Stimulated activated memory B cell treated with anti-CD40 and anti-IgM and Interleukin-4, amounts not matched to agents 10 μg/mL and 1 μg/mL and 100 μg/mL, for 72 hours (primary cell): ENCODE measurements at places on chromosomes 5 and 9.

DNA sequence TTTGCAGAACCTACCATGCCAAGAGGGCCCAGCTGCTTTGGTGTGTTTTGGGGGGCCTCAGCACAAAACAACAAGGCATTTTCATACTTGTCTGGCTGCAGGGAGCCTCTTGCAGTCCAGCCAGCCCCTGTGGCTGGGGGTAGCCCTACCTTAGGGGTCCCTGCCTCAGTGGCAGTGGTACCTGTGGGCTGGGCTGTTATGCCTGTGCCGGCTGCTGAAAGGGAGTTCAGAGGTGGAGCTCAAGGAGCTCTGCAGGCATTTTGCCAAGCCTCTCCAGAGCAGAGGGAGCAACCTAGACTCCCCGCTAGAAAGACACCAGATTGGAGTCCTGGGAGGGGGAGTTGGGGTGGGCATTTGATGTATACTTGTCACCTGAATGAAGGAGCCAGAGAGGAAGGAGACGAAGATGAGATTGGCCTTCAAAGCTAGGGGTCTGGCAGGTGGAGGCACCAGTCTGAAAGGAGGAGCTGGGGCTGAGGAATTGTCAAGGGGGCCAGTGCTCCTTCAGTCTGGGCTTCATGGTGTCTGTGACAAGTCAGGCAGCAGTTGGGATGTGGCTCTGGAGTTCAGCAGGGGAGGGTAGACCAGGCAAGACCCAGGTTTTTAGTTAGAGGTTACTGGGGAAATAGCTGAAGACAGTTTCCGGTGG is 1.5 kb downstream of the SHROOM1 start:
- ATAC-seq: no peak

- no peak for ATAC-seq
Measured at GRCh38 chr9:120532891-120533290, 47.1 kb downstream of the CDK5RAP2 start.

DNA sequence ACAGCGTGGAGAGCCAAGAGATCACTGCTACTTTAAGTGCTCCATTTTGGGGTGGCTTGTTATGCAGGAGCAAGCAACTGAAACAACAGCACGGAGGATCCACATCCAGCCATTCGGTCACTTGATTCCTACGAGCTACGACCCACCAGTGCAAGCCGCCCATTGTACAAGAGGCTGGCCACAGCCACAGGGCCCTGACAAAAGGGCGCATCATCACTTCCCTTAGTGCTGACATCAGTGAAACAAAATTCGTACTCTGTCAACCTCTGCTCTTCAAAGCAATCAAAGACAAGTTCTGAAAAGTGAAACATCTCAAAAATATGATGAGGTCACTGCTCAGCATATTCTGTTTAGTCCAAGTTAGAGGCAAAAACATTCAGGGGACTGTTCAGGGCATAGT is 168.4 kb downstream of the GADD45G start:
- no peak for ATAC-seq

DNA sequence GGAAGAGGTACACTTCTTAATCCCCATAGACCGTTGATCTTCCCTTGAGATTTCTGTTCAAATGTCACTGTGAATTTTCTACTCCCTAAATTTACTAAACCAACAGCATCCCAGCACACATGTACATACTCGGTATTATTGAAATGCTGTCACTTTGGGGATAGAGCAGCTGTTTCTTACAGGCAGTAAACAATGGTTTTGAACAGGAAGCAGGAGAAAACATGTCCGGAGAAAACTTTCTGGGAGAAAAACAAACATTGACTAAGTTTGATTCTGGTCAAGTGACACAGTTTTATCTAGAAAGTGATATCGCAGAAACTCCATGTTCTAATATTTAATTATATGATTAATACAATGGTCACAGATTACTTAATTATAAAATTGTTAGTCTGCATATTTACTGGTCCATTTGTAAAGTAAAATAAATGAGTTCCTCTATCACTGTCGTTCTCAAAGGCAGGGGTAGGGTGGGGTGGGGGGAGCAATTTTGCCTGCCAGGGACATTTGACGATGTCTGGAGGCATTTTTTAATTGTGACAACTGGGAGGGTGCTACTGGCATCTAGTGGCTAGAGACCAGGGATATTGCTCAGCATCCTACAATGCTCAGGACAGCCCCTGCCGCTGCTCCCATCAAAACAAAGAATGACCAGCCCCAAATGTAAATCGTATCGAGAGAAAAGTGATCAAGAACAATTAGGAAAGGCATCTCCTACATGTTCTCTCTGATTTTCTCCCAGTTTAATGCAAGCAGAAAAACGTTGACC is 12.2 kb downstream of the TAS2R1 start:
- no peak for ATAC-seq

DNA sequence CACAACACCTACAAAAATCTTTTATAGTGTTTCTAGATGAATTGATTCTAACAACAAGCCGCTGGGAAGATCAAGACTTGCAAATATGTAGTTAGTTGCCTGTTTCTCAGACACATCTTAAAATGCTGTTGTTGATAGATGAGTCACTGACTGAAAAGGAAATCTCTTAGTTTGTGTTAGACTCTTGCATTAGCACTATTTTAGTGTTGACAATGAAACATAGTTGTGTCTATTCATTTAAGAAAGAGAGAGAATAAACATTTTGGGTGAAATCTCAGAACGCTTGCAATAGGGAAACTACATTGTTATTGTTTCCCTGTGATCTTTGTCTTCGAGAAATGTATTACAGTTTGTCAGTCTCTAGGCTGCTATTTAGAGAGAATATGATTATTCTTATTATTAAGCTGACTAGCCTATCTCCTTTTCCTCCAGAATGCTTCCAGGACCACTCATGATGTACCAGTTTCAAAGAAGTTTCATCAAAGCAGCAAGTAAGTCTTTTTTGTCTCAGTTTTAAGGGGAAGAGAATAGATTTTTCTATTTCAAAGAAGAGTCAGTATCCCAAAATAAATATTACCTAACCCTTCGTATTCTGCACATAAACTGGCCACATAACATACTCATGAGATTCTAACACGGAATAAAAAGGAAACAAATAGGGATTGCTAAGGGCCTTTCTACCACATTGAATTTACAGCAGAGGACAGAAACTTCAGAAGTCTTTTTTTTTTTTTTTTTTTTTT is 285.6 kb downstream of the ARHGAP26 start:
- ATAC-seq: no peak
